NCI-H1417 treated with DMSO at 0.1 percent for 48 hours (cell line): ENCODE measurements at places on chromosomes 7 and 10.

GRCh38 chr7:37920849-37921805, 687 bp downstream of the EPDR1 start:
- no peak for DNase-seq

- no peak for DNase-seq
Observed at GRCh38 chr10:73887294-73888039, 13.1 kb upstream of the CAMK2G start.

GRCh38 chr10:95388109-95388471, 97.3 kb upstream of the PDLIM1 start:
- DNase-seq: no peak

- DNase-seq: no peak
Observed at GRCh38 chr7:220151-220841, 27.9 kb downstream of the FAM20C start.

- no peak for DNase-seq
Observed at GRCh38 chr7:5594616-5595544, 171.2 kb upstream of the TNRC18 start.

- DNase-seq: no peak
Observed at GRCh38 chr10:14608381-14609001, 166.2 kb downstream of the FAM107B start.
